Activated CD4-positive, alpha-beta T cell treated with anti-CD3 and anti-CD28 coated beads for 24 hours (primary cell): ENCODE measurements at places on chromosomes 5 and 9.

DNA sequence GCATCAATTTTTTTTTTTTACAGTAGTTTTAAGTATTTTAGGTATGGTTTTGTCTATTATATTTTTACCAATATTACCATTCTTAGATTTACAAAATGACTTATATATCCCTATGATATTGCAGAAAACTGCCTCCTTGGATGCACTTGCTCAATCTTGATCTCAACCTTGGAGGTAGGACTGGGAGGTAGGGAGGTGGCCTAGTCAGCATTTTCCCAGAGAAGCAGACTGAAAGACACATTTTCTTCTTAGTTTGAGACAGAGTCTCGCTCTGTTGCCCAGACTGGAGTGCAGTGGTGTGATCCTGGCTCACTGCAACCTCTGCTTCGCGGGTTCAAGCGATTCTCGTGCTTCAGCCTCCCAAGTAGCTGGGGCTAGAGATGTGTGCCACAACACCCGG lies 175.3 kb upstream of the SH3GL2 start:
- DNase-seq = no peak

DNA sequence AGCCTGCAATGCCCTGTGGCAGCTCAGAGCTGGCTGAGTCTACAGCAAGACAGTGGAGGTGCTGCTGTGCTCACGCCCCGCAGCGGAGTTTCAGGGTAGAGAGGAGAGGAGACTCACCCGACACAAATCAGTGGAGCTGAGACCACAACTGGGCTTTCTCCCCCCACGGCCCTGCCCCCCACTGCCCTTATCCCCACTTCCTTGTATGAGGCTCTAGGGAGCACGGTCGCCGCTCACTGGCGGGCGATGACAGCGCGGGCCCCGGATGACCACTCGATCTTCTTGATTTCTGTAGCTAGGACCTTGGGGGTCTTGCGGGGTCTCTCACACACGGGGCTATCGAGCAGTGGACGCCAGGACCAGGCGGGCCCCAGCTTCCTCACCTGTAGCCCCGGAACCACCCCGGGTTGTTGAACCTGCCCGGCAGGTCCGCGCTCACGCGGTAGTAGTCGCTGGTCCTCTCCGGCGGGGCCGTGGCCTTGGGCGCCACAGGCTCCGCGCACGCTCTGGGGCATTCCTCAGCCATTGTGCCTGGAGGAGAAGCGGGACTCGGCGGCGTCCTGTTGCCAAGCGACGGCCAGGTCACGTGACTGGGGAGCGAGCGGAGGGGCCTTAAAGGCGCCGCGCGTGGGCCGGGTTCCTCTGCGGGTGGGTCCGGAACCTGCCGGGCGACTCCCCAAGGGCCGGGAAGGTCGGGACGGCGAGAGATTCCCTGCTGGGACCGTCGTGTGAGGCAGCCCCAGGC lies 984 bp upstream of the MRPS2 start:
- peak; percentile 85 for DNase-seq

- DNase-seq = no peak
Observed at GRCh38 chr9:33043671-33044070, 18.6 kb downstream of the DNAJA1 start.

DNA sequence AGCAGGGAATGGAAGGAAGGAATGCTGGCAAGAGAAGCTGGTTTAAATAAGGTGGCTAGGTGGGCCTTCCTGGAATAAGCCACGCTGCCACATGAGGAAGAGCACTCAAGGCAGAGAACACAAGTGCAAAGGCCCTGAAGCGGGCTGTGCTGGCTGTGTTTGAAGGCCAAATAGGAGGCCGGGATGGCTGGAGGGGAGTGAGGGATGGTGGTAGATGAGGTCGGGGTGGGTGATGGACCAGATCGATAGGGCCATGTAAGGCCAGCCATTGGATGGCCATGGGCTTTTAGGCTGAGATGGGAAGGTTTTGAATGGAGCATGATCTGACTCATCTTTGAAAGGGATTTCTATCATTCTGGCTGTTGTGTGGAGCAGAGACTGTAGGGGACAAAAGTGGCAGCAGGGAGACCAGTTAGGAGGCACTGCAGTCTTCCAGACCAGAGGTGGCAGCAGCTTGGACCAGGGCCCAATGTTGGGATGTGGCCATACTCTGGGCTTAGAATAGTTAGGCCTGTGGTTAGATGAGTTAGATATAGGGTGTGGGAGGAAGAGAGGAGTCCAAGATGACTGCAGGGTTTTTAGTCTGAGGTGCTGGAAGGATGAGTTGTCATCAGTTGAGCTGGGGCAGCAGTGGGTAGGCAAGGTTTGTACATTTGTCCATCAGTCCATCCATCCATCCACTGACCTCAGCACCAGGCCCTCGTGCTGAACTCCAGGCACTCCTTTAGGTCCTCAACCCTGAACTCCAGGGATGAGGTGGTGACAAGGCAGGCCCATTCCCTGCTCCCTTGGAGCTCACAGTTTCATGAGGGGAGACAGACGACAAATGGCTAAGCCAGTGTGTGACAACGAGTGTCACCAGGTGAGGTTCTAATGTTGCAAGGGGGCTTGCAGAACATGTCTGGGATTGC lies 30.3 kb downstream of the NDST1 start:
- DNase-seq = no peak

- DNase-seq = no peak
Observed at GRCh38 chr9:123550012-123550411, 194.0 kb downstream of the CRB2 start.

DNA sequence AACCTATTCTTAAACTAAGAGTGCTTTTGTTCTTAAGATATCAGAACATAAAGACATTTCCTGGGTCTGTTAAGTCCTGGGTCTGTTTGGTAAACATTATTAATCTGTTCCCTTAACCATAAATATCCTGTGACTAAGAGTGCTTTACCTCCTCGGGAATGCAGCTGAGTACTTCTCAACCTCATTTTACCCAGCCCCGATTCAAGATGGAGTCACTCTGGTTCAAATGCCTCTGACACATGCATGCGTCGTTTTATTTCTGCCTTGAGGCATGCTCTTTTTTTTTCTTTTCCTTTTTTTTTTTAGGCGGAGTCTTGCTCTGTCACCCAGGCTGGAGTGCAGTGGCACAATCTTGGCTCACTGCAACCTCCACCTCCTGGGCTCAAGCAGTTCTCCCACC lies 39.8 kb upstream of the FBXL17 start:
- no peak for DNase-seq

- DNase-seq = no peak
Observed at GRCh38 chr9:86531273-86531970, 177.2 kb upstream of the TUT7 start.

DNA sequence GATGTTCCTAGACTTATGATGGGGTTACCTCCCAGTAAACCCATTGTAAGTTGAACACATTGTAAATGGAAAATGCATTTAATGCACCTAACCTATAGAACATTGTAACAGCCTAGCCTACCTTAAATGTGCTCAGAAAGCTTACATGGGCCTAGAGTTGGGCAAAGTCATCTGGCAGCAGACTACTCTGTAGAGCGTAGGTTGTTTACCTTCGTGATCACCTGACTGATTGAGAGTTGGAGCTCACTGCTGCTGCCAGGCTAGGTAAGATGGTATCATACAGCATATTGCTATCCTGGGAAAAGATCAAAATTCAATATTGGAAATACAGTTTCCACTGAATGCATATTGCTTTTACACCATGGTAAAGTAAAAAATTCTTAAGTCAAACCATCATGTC lies 95.4 kb downstream of the HTR4 start:
- DNase-seq = no peak

DNA sequence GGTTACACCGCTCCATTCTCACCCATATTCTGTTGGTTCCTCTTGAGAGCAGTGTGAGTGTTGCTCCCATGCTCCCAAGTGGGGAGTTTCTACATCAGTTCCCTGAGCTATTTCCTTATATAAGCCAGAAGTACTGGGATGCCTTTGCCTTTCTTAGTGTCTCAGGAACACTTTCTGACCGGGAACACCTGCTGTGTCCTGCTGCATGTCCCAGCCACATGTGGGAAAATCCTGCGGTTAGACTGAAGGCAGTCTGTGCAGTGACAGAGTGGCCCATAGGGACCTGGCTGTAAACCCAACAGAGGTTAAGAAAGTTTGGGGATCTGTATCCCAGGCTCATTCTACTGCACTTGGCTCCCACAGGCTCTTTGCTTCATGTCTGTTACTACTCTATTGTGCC lies 126.0 kb downstream of the EGFLAM start:
- DNase-seq = no peak

DNA sequence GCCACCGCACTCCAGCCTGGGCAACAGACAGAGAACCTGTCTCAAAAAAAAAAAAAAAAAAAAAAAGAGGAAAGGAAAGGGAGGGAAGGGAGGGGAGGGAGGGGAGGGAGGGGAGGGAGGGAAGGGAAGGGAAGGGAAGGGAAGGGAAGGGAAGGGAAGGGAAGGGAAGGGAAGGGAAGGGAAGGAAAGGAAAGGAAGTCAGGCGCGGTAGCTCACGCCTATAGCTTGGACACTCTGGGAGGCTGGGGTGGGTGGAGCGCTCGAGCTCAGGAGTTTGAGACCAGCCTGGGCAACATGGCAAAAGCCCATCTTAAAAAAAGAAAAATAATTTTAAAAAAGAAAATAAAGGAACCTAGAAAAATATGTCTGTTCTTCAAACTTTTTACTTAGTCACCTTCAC lies 56.0 kb upstream of the CER1 start:
- DNase-seq = no peak

GRCh38 chr5:95304711-95305110 lies 19.8 kb upstream of the MCTP1 start:
- no peak for DNase-seq

GRCh38 chr5:156888520-156888919 lies 38.4 kb downstream of the PPP1R2B start:
- no peak for DNase-seq

GRCh38 chr9:122609804-122610203 lies 4.7 kb upstream of the OR1Q1 start:
- DNase-seq = no peak

- DNase-seq = no peak
Observed at GRCh38 chr9:135173066-135173465, 85.6 kb downstream of the OLFM1 start.

DNA sequence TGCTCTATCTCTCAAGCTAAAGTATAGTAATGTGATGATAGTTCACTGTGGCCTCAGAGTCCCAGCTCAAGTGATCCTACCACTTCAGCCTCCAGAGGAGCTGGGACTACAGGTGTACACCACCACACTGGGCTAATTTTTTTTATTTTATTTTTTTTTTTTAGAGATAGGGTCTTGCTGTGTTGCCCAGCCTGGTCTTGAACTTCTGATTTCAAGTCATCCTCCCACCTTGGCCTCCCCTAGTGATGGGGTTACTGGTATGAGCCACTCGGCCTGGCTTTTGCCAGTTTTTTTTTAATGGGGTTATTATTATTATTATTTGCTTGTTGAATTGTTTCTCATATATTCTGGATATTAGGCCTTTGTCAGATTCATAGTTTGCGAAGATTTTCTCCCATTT lies 13.2 kb downstream of the FAF2 start:
- DNase-seq = no peak

DNA sequence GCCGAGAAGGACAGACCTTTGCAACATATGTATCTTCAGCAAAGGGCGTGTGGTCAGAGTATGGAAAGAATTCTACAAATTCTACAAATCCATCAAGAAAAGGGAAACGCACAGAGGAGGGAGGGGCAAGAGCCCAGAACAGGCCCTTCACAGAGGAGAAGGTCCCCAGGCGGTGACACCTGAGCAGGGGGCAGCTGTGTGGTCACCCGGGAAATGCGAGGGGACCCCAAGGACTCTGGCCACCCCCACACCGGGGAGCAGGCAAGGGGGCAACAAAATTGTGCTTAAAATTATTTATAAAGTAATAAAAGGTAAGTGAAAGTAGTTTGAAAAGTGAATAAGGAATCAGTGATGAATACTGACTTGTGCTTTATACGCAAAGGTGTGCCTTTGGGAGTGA lies 17.6 kb downstream of the NACC2 start:
- DNase-seq = no peak
